ENCODE measurements at places on chromosomes 12 and 14.

- no peak for DNase-seq
Observed at GRCh38 chr14:30756594-30756993, 117.8 kb upstream of the COCH start.

- DNase-seq: no peak
Observed at GRCh38 chr12:94039914-94040313, 108.5 kb upstream of the PLXNC1 start.

GRCh38 chr12:22494319-22494718 is 50.0 kb downstream of the C2CD5 start:
- DNase-seq: no peak

- no peak for DNase-seq
Observed at GRCh38 chr14:99991331-99991730, 73.9 kb upstream of the EVL start.

DNA sequence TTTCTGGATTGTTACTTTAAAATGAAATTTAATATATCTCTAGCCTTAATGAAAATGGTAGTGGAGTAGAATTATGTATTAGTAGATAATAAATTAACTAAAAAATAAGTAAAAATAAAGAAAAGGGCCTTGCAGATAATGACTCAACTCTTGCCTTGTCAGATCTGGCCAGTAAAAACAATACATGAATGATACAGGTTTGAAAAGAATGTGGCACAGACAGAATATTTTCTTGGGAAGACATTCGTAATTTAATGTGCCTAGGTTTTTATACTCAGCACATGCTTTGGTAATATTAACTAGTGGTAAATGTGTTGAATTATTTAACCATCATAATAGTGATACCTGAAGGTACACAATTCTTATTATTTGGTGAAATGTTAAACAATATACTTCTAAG is 28.3 kb downstream of the ATF7IP start:
- no peak for DNase-seq

DNA sequence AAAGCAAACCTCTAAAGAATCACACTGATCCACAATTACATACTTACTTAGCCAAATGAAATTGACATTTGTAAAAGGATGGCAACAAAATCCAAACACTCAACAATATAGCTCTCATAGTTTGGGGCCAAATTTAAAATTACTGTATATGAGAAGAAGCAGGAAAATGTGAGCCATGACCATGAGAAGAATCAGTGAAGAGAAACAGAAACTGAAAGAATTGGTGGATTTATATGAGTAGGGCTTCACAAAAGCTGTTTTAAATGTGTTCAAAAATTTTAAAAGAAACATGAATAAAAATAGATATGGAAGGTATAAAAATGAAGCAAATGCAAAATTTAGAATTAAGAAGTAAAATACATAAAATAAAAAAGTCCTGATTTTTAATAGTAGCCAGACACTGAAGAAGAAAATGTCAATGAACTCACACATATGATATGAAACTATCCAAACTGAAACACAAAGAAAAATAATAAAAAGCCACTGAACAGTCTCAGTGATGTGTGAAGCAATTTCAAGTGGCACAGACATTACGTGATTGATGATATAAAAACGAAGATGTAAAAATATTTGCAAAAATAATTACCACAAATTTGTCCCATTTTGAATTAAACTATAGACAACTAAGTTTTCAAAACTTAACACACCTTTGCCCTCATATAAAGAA is 87.9 kb upstream of the MDGA2 start:
- no peak for DNase-seq

DNA sequence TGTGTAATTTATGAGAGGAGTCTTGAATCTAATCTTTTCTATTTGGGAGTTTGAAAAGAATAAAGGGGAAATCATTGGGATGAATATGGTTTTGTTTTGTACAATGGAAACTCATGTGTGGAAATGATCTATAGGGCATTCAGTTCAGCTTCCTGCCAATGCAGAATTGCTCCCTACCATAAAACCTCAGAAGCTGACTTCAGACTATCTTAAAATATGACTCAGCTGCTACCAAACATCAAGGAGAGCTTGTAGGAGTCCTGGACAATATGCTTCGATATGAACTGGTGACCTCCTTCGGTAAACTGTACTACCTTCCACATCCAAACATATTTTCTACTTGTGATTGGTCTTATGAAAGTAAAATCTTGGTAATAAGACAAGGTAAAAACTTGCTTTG is 160.6 kb downstream of the CAPZA3 start:
- DNase-seq: no peak

GRCh38 chr12:6062757-6063735 is 61.4 kb downstream of the VWF start:
- no peak for DNase-seq

DNA sequence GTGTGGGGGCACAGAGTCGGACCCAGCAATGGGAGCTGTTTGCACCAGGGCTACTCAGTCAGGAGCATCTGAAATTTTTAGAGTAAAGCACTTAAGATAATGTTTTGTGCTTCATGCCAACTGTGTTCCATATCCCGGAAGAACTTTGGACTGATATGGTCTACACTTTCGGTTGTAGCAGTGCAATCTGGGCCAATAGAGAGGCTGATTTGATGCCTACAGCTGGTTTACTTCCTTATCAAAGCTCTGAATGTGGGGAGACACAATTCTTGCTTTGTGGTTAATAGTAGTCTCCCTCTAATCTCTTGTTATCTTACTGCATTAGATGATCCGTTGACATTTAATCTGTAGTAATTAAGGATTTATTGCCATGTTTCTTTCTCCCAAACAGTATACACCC is 7.8 kb upstream of the VDR start:
- no peak for DNase-seq
